NCI-H748 treated with DMSO at 0.1 percent for 48 hours (cell line): ENCODE measurements at places on chromosomes 16 and 17.

DNA sequence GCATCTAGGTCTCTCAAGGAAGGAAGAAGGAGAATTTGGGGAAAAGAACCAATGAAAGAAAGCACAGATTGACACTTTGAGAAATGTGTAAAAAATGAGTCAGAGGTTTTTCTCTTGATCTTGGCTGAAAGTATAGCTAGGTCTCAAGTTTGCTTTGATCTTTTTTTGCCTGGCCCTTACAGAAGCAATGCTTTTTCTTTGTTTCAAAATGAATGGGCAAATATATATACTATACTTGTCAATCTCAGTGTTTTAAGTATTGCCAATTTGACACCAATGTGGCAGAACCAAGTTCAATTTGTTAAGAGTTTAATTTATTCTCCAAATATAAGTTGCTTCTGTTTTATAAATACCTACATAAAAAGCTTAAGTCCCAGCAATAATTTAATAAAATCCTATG is 119.6 kb downstream of the PPM1E start:
- no peak for DNase-seq

DNA sequence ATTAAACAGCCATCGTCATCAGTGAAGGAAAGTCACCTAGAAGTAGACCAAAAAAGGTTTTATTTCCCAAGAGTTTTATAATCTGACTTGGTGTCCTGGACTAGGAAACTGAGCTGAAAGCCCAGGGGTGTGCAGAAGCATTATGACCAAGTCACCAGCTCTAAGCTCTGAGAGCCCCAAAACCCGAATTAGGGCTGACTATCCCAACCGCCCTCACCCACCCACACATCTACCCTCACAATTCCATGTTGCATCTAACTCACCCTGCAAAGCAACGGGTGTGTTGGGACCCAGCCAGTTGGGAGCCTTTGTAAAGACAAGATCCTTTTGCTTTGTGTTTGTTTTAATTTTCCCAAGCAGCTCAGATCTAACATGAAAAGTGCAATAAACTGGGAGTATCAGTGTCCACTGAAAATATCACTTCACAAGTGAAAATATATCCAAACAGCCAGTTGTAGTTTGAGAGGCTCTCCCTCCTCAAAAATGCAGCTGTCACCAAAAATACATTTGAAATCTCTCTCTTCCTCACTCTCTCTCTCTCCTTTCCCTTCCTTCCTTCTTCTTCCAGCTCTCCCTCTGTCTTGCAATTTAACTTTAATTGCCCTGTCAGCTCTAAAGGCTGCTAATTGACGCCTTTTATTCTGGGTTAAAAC is 16.2 kb upstream of the NOG start:
- no peak for DNase-seq

GRCh38 chr17:65079489-65079900 is 23.0 kb upstream of the GNA13 start:
- DNase-seq = no peak

- no peak for DNase-seq
These were observed 23.4 kb upstream of the KRT24 start for GRCh38 chr17:40726919-40727318.

DNA sequence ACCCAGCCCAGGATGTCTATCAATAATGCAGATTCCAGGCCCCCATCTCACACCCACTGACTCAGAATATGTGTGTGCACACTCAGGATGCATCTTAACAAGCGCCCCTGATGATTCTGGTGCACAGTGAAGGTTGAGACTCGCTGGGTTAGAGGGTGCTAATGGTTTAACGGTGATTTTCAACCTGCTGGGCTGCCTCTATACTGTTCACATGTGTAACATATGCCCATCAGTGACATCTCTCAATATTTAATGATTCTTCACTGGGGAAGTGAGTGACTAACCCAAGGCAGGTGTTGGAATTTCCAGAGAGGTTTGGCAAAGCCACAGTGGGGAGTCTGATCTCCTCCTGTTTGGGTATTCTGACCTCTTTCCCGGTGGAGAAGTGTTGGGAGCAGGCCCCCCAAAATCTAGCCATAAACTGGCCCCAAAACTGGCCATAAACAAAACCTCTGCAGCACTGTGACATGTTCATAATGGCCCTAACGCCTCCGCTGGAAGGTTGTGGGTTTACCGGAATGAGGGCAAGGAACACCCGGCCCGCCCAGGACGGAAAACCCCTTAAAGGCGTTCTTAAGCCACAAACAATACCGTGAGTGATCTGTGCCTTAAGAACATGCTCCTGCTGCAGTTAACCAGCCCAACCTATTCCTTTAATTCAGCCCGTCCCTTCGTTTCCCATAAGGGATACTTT is 4.1 kb upstream of the DOC2B start:
- DNase-seq = no peak

DNA sequence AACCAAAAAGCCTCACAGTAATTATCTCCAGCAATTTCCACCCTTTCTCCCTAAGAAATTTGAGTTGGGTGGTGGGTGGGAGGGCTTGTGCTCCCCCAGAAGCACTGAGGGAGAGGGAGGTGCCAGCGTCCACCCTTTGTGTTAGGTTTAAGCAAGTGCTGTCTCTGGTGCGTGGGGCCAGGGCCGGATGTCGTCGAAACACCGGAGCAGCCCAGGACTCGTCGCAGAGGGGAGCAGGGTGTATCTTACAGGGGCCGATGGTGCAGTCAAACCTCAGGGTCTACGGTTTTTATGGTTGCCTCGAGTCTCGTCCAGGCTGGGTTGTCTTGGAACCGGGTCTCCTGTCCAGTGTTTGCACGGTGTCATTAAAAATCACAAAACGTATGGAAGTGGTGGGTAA is 35.3 kb downstream of the METRNL start:
- no peak for DNase-seq

DNA sequence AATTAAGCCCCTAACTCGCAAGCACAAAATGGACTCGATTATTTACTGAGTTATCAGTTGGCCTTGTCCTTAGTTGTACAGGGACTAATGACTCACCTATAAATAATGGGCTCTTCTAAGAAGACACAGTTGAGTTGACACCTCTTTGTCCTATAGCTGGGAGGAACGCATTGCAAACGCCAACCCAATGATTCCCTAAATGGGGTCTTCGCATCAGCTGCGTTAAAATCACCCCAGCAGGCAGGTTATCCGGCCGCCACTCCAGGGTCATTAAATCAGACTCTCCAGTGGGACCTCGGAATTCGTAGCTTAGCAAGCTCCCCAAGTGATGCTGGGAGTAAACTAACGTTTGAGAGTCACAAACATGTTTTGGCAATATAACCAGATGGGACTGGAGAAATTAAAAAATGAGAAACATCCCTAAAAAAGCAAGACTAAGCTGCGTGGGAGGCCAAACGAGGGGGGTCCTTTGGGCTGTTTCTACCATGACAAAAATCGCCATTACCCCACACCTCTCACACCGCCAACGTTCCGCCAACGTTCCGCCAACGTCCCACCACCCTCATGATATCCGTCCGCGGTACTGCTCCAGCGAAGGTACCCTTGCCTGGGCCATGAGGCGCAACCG is 932 bp upstream of the NFE2L1 start:
- no peak for DNase-seq

DNA sequence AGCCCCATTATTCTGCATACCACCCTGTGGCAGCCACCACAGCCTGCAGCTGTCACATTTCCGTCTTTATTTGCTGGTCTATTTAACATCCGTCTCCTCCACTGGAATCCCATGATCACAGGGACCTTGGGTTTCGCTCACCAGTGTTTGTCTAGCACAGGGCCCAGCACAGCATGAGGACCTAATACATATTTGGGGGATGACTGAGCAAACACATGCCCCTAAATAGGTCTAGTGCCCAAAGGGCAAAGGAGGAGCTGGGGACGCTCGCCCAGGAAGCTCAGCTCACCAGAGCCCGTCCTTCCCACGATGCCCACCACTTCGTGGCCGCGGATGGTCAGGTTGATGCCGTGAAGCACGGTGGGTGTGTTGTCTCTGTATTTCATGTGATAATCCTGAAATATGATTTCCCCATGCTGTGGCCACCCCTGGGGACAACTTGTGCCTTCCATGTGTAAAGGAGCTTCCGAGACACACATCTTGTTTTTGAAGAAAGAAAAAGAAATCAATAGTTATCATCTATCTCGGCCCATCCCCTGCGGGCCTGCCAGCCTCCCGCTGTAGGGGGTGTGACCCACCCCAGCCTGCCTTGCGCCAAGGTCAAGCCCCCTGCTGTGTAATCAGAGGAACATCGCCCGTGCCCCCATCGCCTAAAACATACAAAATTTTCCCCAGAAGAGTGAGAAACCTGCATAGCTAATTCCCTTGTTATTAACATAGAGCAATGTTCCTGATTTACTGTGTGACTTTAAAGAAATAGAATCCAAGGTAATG is 21.0 kb upstream of the ABCC12 start:
- no peak for DNase-seq

- DNase-seq = no peak
These were observed 5.2 kb downstream of the SLFN11 start for GRCh38 chr17:35368081-35368830.

GRCh38 chr17:57886020-57886419 is 36.2 kb upstream of the MRPS23 start:
- DNase-seq = no peak
